ENCODE measurements at places on chromosomes 1 and 21. TPM values are rescaled to one million over a fixed set of nuclear protein-coding genes. Genes with fewer than 3 reads are reported as not detected.

Gene RIMKLA
- total RNA-seq = 17.3 TPM

GRCh38 chr1:229109320-229109761, 161.6 kb upstream of the RAB4A start:
- no peak overlapping the region for H3K4me3 ChIP-seq
- H3K27me3 ChIP-seq = no peaks in the 10 kb centered on the region
- H3K4me1 ChIP-seq = peaks cover 26% of the 10 kb centered on the region
- no peaks in the 10 kb centered on the region for H3K36me3 ChIP-seq
- no peak overlapping the region for H3K27ac ChIP-seq

Gene NTRK1
- total RNA-seq = 0.23 TPM

Gene TEDDM1
- total RNA-seq = not detected

Gene TAL1
- 0.63 TPM for total RNA-seq

Gene KIF14
- 20.7 TPM for total RNA-seq

Gene DNAJC11
- total RNA-seq = 91.3 TPM

DNA sequence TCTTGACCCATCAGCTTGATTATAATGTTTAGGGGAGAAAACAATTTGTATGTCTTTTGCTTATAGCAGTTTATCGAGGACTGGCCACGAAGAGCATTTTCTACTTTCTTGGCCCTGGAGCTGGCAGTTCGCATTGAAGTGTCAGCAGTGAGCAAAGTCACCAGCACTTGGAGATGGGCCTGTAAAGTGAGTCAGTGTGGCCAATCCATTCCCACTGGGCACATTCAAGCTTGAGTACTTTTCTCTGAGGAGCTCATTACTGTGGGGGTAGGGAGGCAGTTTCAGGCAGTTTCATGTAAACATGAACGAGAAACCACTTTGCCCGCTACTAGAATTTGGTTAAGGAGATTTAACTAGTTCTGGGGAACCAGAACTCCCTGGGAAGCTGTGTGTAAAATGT, 164.8 kb downstream of the PRDM2 start:
- H3K27ac ChIP-seq = no peak overlapping the region
- H3K4me1 ChIP-seq = 0 out of 2 replicates have a peak, but pooled peaks cover 3% of the 10 kb centered on the region

Gene SIK1
- 3.8 TPM for total RNA-seq

DNA sequence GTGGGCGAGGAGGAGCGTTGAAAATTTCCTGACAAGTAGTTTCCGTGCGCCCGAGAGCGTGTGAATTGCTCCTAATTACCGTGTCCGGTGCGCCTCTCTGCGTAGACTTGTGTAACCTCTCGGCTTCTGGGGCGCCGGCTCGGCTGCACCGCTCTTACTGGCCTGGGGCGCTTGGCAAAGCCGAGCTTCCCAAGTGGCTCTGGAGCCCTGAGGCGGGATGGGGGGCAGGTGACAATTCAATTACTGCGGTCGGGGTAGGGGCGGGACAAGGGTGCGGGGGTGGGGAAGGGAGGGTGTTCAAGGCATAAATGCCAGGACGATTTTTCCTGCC, 392 bp upstream of the DMRTA2 start:
- no peak for DNase-seq
- H3K4me1 ChIP-seq = peaks cover 70% of the 10 kb centered on the region
- H3K36me3 ChIP-seq = peaks cover 7% of the 10 kb centered on the region
- H3K4me3 ChIP-seq = peak overlapping the region; percentile 75
- H3K27ac ChIP-seq = no peak overlapping the region

Gene KCNE2
- total RNA-seq = 0.44 TPM

- H3K36me3 ChIP-seq = peaks cover 40% of the 10 kb centered on the region
- no peak overlapping the region for H3K4me3 ChIP-seq
- H3K27ac ChIP-seq = peak overlapping the region; percentile 97
- H3K27me3 ChIP-seq = no peaks in the 10 kb centered on the region
Measured at GRCh38 chr1:214349781-214350180, 68.8 kb downstream of the SMYD2 start.

DNA sequence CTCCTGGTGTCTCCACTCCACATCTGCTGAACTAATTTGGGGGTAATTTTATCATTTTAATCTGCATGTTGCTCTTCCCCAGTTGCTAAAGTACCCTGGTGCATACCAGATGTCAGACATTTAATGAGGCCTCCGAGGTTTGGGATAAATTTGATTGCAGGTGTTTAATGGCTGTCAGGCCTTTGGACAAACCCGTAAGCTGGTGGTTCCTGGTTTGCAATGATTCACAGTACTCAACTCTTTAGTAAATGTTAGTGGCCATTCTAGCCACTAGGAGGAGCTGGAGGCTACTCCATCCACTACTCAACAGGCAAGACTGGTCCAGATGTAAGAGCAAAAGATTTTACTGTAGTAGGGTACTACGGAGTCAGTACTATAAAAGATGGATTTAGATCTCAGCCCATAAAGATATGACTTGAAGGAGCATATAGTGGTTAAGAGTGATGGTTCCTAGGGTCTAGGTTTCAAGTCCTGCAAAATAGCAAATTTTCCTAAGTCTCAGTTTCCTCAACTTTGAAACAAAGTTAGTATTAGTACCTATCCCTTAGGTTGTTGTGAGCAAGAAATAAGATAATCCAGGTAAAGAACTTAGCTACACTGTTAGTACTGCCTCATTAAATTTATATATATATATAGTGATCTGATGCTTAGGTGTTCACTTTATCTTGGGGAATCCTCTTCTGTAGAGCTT, 132.8 kb downstream of the SNX7 start:
- H3K4me1 ChIP-seq = peaks cover 6% of the 10 kb centered on the region
- peak overlapping the region; percentile 66 for H3K27ac ChIP-seq
- H3K36me3 ChIP-seq = no peaks in the 10 kb centered on the region
- peak; percentile 29 for DNase-seq
- no peaks in the 10 kb centered on the region for H3K27me3 ChIP-seq

DNA sequence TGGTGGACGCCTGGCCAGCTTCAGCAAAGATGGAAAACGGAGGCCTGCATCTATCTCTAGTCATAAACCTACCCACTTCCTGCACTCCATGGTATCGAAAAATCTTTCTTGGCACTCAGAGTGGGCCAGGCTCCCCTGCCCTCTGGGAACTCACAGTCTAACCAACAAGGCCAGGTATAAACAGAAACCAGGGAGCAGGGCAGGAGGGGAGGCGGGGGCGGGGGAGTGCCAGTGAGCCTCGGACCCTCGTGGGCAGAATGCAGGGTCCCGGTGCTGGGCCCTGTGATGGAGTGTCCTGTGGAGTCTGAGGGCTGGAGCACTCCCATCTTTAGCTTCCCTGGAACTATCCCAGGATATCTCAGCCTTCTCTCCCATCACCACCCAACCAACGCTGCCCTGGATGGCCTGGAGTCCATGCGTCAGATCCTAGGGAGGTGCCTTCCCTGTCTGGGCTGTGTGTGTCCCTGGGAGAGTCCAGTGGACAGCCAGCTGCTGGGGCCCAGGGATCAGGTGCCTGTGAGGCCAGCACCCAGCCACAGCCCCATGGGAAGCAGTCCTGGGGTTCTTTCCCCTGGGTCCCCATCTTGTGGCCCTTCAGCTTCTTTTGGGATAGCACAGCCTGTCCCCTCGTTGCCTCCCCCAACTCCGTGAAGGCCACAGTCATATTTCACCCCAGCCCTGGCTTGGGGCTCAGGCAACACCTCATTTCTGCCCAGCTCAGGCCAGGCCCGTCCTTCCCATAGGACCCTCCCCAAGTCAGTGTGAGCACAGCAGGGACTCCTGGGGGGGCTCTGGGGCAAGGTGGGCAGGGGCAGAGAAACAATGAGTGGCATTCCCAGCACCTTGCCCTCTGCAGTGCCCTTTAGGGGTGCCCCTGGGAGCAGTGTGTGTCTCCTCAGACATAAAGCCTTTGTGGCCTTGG, 1.1 kb upstream of the EPS8L3 start:
- H3K27me3 ChIP-seq = no peaks in the 10 kb centered on the region
- no peak overlapping the region for H3K4me3 ChIP-seq

Gene LORICRIN
- total RNA-seq = not detected

Gene CLSTN1
- total RNA-seq = 128 TPM

- H3K4me3 ChIP-seq = no peak overlapping the region
- H3K36me3 ChIP-seq = no peaks in the 10 kb centered on the region
- no peaks in the 10 kb centered on the region for H3K27me3 ChIP-seq
- H3K27ac ChIP-seq = no peak overlapping the region
Measured at GRCh38 chr1:51535006-51535592, 16.0 kb upstream of the EPS15 start.

- DNase-seq = no peak
- H3K4me1 ChIP-seq = peaks cover 15% of the 10 kb centered on the region
- no peak overlapping the region for H3K27ac ChIP-seq
Measured at GRCh38 chr1:220692436-220693228, 2.5 kb downstream of the C1orf115 start.

GRCh38 chr21:39602793-39603192, 9.9 kb upstream of the B3GALT5 start:
- no peak for DNase-seq
- H3K4me3 ChIP-seq = no peak overlapping the region
- H3K27me3 ChIP-seq = no peaks in the 10 kb centered on the region
- H3K4me1 ChIP-seq = peaks cover 26% of the 10 kb centered on the region

DNA sequence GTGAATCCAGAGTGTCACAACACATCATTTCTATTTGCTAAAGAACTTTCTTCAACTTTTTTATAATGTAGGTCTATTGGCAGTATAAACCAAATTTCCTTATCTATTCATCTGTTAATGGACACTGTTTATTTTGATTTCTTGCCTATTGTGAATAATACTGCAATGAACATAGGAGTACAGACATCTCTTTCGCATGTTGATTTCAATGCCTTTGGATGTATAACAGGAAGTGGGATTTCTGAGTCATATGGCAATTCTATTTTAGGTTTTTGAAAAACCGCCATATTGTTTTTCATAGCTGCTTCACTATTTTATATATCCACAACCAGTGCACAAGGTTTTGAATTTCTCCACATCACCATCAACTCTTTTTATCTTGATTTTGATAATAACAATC, 198.7 kb downstream of the KCNT2 start:
- H3K4me1 ChIP-seq = peaks cover 7% of the 10 kb centered on the region
- no peak for DNase-seq
- H3K27ac ChIP-seq = no peak overlapping the region
- H3K36me3 ChIP-seq = no peaks in the 10 kb centered on the region

Gene CD52
- total RNA-seq = 3.4 TPM

DNA sequence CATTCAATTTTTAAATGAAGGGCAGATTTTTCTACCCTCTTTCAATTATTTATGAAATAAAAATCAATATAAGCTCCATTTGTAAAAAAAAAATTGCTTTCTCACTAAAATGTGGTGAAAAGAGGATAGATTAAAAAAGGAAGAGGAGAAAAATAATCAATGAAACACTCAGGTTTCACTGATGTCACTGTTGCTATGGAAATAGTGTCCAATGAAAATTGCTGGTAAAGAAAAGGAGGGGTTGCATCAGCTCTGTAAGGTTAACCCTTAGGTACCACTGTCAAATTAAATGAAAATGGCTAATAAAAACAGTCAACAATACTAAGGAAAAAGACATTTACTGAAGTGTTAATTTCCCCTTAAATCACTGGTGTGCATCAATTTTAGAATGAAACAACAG, 91.6 kb upstream of the TTC39A start:
- H3K36me3 ChIP-seq = no peaks in the 10 kb centered on the region
- H3K27me3 ChIP-seq = no peaks in the 10 kb centered on the region
- peaks cover 30% of the 10 kb centered on the region for H3K4me1 ChIP-seq

DNA sequence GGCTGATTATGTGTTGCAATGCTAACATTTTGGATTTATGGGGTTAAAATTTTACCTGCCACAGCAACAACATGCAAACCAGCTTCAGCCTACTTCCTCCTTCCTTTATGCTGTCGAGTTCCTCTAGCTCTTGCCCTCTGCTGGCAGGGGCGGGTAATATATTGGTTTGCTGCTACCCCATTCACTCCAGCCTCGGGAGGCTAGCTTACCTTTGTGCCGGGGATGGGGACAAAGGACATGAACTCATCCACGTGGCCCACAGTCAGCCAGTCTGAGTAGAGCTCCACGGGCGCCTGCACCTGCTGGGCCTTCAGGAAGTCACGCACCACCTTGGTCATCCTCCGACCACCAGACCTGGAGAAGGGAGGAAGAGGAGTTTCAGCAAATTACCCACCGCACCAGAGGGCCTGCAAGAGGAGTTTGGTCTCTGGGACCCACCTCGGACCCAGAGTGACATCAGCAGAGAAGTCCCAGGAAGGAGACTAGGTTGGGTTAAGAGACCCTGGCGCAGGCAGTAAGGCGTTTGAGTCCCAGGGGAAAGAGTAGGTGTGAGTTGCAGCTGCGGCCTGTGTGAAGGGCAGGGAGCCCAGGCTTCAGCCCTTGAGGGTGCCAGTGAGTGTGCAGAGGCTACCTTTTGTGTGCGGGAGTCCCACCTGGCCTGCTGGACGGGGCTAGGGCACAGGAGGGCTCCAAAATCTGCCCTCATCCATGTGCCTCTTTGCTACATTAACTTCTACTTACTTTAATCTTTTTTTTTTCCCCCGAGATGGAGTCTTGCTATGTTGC, 21.8 kb upstream of the SDHB start:
- no peak overlapping the region for H3K27ac ChIP-seq
- peaks cover 5% of the 10 kb centered on the region for H3K36me3 ChIP-seq
- H3K4me1 ChIP-seq = 0 out of 2 replicates have a peak, but pooled peaks cover 3% of the 10 kb centered on the region
- H3K27me3 ChIP-seq = no peaks in the 10 kb centered on the region

Gene SYNC
- total RNA-seq = 0.11 TPM

- H3K4me3 ChIP-seq = no peak overlapping the region
- no peak for DNase-seq
- peaks cover 44% of the 10 kb centered on the region for H3K36me3 ChIP-seq
Measured at GRCh38 chr1:205108464-205108863, 13.3 kb downstream of the RBBP5 start.

DNA sequence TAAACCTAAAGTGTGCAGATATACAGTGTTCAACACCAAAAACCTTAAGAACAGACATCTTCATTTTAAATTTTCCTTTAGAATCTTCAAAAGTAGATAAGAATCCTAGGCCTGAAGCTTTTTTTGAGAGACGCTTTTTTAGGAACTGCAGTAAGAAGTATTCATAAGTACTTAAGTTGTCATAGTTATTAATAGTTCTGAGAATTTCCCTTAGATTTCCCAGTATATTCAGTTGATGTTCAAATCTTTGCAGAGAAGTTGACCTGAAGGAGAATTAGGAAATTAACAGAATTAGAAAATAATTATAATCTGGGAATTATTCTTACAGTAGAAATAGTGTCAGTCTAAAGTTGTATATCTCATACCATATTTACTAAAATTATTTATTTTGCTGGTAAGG, 150.3 kb downstream of the NCAM2 start:
- H3K27me3 ChIP-seq = no peaks in the 10 kb centered on the region
- peaks cover 5% of the 10 kb centered on the region for H3K4me1 ChIP-seq
- H3K36me3 ChIP-seq = no peaks in the 10 kb centered on the region

DNA sequence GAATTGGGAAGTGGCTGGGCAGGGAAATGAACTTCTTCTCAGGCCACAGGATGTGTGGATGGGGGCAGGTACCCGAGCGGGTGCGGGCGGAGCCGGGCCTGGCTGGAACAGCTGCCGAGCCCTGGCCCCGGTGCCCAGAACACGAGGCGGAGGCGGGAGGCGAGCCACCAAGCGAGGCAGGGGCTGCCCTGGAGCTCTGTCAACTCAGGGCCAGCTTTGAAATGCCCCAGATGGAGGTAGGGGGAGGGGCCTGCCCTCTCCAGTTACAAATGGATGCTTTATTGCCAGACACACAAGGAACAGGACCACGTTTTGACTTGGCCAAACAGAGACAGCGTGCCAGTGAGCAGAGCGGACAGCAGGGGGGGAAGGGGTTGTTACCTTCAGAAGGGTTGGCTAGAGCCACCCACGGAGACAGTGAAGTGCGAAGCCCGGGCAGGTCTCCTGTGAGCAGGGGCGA, 240.4 kb downstream of the SDCCAG8 start:
- H3K4me3 ChIP-seq = no peak overlapping the region
- peak; percentile 24 for DNase-seq
- H3K4me1 ChIP-seq = peaks cover 84% of the 10 kb centered on the region
- peak overlapping the region; percentile 71 for H3K27ac ChIP-seq
- H3K27me3 ChIP-seq = no peaks in the 10 kb centered on the region

GRCh38 chr1:12640237-12640957, 3.5 kb upstream of the AADACL4 start:
- no peak overlapping the region for H3K27ac ChIP-seq
- H3K36me3 ChIP-seq = peaks cover 39% of the 10 kb centered on the region
- no peak overlapping the region for H3K4me3 ChIP-seq
